Stimulated activated CD4-positive, alpha-beta T cell treated with anti-CD3 and anti-CD28 coated beads, TNF-alpha, amount 100 ng/mL, for 24 hours (primary cell): ENCODE measurements at places on chromosomes 1 and 21.

DNA sequence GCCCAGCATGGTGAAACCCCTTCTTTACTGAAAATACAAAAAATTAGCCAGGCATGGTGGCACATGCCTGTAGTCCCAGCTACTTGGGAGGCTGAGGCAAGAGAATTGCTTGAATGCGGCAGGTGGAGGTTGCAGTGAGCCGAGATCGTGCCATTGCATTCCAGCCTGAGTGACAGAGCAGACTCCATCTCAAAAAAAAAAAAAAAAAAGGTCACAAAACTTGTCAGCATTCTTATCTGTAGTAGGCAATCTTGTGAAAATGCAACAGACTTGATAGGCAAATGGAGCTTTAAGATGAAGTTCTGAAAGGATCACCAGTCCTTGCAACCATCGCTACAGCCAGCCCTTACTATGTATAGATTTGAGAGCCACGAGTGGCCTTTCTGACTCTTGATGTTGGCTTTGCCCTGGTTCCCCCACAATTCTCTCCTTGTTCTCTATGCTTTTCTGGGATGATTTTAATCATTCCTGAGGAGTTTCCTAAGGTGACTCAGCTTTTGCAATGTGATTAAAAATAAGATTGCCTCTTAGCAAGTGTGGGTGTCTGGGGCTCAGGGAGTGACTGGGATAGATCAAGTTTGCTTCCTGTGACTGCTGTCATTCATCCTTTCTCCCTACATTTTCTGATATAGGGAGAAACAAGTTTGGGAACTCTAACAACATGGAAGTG, 7.1 kb upstream of the MAP1LC3C start:
- no peak for DNase-seq

DNA sequence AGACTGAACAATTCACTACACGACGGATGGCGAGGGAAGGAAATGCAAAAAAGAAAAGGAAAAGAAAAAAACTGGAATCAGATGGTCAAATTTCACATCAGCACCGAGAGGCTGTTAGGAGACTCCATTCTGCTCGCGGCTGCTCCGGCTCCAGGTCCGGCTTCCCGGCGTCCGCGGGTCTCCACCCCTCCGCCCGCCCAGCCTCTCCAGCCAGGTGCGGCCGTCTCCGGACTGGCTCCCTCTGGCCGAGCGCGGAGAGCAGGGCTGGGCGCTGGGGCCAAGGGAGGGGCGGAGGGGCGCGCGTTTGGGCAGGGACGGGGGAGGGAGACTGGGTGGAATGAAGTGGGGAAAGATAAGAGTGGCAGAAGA, 332 bp downstream of the KCNJ6 start:
- no peak for DNase-seq

DNA sequence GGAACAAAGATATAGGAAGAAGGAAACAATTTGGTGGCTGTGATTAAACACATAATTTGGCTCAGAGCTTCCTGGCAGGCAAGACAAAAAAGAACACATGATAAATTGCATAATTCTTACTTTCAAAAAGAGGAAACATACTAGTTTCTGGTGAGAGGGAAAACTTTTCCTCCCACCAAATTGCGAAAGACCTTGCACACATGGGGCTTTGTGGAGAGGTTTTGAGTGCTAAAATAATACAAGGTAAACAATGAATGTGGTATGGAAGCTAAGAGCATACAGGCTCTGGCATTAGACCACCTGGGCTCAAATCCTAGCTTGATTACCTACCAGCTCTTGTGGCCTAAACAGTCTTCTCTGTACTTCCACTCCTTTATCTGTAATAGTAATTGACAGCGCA, 140.2 kb upstream of the HOOK1 start:
- DNase-seq = no peak

DNA sequence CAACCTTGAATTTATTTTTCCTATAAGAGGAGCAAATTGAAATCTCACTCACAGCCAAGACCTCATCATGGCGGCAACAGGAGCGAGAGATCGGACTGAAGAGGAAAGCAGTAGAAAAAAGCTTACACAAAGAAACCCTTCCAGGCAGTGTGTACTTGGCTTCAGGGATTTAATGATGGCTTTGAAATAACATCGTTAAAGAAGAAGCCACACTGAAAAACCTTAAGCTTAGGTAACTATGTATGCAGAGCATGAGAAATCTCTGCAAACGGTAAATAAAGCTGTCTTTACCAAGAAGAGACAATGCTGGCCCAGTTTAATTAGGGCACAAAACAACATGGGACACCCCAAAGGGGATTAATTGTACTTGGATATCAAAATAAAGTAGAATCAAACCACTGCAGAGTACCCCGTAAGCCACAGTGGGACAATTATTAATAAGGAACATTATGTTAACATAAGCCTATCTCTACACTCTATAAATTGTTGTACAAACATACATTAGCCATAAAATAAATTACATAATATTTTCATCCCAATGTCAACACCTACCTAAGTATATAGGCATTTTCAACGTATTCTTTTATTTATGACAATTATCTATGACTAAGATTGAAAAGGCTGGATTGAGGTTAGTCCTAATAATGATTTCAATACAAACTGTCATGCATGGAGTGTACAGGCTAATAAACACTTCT, 360.2 kb upstream of the CHRM3 start:
- DNase-seq = no peak

DNA sequence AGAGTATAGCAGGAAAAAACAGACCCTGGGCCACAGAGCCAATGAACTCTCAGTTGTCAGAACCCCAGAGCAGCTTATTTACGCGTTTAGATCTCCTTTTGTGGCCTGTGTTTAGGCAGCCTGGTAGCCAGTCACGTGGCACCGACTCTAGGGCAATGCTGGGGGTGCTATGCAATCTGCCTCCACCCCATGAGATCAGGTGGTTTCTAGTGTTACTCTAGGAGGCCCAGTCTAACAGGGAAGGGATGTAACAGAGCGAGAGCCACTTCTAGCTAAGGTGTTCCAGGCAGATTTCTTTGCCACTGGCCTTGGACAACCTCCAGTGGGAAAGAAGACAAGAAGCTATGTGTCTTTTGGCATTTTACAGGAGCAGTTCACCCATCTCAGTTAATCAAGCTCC, 12.0 kb upstream of the A3GALT2 start:
- DNase-seq = no peak

- DNase-seq = no peak
Measured at GRCh38 chr1:78755986-78756385, 106.4 kb downstream of the IFI44 start.

DNA sequence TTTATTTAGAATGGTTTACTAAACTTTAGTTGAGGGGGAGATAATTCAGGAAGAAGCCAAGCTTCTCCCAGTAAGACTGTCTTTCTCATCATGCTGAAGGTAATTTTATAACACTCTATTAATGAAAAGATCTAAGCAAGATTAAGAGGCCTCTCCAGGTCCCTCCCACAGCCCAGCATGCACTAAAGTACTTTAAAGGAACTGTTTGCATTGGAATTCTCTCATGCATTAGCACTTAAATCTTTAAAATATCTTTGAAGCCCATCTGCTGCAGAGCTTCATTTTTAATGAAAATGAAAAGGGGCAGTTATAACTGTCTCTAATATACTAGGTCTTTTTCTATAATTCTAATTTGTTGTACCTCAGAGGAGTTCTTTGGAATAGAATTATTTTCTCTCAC, 1379.1 kb upstream of the ADGRL4 start:
- DNase-seq = no peak

DNA sequence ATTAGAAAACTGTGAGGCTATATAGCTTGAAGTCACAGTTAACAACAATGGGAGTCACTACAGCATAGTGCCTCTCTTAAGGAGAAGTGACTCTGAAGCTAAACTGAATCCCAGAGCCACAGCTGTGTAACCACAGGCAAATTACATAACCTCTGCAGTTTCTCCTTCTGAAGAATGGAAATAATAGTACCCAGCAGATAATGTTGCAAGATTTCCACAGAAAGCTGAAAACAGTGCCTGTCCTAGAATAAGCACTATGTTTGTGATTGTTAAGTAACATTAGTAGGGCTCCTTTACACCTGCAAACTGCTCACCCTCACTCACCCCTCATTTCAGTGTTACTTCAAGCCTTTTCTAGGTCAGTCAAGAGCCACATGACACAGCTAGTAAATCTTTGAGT, 886.7 kb downstream of the PLA2G4A start:
- no peak for DNase-seq

GRCh38 chr1:60133848-60134247, 60.3 kb upstream of the C1orf87 start:
- no peak for DNase-seq

- DNase-seq = no peak
Measured at GRCh38 chr1:242243472-242243871, 244.6 kb upstream of the MAP1LC3C start.

GRCh38 chr1:36349241-36349671, 25.8 kb upstream of the EVA1B start:
- no peak for DNase-seq

GRCh38 chr1:51234721-51235425, 1.2 kb upstream of the RNF11 start:
- peak; percentile 23 for DNase-seq

GRCh38 chr1:42942444-42942843, 16.2 kb downstream of the SLC2A1 start:
- no peak for DNase-seq

- DNase-seq = no peak
Measured at GRCh38 chr21:26107429-26107828, 63.1 kb downstream of the APP start.

DNA sequence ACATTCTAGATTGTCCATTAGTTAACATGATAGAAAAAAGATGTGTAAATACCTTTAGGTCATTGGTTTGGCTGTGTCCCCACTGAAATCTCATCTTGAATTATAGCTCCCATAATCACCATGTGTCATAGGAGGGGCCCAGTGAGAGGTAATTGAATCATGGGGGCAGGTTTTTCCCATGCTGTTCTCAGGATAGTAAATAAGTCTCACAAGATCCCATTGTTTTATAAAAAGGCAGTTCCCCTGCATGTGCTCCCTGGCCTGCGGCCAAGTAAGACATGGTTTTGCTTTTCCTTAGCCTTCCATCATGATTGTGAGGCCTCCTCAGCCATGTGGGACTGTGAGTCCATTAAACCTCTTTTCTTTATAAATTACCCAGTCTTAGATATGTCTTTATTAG, 32.5 kb upstream of the SLC44A5 start:
- no peak for DNase-seq

DNA sequence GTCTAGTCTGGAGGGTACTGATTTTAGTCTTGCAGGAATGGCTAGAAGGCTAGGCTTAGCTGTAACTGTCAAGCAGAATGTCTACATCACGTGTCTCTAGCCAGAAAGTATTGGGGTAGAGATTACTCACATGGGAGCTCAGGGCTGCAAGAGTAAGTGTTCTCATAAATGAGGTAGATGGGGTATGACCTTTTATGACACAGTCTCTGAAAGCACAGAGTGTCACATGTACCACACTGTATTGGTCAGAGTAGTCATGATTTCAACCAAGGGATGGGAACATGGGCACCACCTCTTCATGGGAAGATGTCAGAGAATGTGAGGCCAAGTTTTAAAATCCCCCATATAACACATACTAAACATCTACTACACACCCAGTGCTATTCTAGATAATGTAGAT, 2.9 kb downstream of the FYB2 start:
- no peak for DNase-seq
